Gastroesophageal sphincter (tissue), 4 donors: ENCODE measurements at places on chromosomes 7 and 10. TPM values are rescaled to one million over a fixed set of nuclear protein-coding genes. Genes with fewer than 3 reads are reported as not detected.

The PNLIPRP1 gene
- total RNA-seq = not detected

The SH2B2 gene
- 8.0 TPM for total RNA-seq

The GGCT gene
- 19.3 TPM for total RNA-seq

The AFAP1L2 gene
- total RNA-seq = 26.9 TPM

The MYL7 gene
- total RNA-seq = not detected

The AZGP1 gene
- total RNA-seq = 5.3 TPM
